AG04449 (cell line): ENCODE measurements at places on chromosomes 2 and 18.

DNA sequence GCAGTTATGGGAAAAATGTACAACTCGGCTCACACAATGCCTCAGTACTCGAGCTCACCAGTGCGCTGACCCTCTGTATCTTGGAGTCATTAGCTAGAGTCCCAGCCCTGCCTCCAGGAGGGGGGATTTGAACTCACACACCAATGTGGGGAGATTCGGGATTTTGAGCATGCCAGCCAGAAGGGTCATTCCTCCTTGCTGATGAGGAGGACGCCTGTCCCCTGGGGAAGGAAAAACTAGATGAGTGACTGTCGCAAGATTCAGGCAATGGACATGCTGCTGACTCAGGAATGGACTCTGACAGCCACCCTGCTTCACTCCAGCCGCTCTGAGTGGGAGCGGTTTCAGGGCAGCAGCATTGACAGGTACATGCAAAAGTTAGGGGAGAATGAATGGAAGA is 20.6 kb downstream of the FIGN start:
- no peak for DNase-seq

DNA sequence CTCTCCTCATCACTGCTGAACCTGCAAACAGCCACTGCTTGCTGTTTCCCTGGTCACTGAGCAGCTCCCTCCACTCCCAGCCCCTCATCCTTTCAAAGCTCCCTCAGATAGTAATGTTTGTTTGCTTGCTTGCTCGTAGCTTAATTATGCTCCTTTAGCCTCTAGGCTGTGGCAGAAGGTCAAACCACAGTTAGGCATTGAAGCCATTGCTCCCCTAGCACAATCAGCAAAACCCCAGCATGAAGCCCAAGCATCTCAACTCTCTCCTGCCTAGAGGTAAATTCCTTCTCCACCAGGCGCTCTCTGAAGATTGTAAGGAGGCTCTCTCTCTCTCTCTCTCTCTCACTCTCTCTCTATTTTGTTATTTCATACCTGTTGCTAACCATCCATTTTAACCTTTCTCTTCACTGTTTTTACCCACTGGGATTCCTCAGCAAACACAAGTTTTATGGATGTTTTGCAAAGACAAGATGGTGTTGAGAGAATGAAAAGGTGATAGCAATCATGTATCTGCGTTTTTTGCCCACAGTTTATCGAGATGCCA is 135.9 kb upstream of the HNRNPA3 start:
- DNase-seq, result no peak

DNA sequence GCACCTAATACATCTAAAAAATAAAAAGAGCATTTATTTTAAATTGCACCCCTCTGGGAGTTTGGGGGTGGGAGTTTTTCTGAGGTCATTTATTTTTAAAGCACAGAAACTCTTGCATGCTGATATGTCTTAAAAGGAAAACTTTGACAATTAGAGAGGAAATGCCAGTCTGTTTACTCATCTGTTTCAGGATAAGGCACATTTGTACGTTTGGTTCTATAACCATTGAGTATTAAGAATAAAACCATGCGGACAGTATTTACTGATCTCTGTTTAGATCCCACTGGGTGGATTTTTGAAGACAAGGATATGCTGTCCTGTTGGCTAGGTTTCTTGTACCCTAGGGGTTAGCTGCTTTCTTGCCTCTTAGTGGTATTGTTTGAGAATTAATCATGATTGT is 122.9 kb downstream of the TANC1 start:
- no peak for DNase-seq

- no peak for DNase-seq
Measured at GRCh38 chr2:42054714-42055430, 7.1 kb downstream of the PKDCC start.

DNA sequence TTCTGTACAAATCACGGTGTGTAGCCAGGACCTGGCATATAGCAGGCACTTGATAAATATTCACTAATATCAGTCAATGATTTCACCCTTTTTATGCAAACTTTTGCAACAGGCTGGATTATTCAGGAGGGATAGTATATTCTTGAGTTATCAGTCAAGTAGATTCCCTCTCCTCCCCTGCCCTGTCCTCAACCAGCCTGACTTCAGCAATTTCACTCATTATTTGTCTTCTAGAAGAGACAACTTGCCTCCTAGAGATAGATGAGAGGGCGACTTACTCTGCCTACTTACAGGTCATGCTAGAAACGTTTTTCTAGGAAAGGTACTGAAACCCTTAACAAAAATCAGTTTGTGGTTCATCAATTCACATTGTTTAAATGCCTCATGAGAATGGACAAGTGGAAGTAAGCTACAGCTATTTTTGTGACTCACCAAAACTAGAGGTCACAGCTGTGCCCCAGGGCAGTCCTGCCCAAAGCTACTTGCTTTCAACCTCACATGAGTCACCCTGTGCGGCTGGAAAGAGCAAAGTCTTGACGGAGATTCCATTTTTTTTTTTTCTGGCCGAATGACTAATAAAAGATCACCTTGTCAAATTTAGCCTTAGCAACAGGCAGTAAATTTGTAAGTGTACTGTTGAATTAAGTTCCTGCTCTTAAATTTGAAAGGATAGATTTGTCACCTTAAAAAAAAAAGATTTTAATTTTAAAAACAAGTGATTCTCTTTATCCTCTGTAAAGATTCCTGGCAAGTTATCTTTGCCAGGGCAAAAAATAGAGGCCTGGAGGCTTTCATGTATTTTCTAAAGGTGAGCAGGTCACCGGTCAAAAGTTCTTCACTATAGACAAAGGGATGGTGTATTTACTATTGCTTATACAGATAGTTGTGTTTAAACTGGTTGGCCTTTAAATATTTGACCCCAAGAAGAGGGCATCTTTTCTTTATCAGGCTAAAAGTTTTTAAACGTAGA is 109.0 kb upstream of the SLC35G4 start:
- peak; percentile 85 for DNase-seq
